ENCODE measurements at places on chromosomes 7 and 10. TPM values are rescaled to one million over a fixed set of nuclear protein-coding genes. Genes with fewer than 3 reads are reported as not detected.
A peak's percentile ranks its signal among the peaks of the same experiment; 100 is the strongest.

- no peak for DNase-seq
- H3K4me1 ChIP-seq: peaks cover 36% of the 10 kb centered on the region
Measured at GRCh38 chr7:47622946-47623640, 41.2 kb upstream of the TNS3 start.

The SLIT1 gene
- total RNA-seq: 0.42 TPM

The TAS2R41 gene
- not detected for total RNA-seq

DNA sequence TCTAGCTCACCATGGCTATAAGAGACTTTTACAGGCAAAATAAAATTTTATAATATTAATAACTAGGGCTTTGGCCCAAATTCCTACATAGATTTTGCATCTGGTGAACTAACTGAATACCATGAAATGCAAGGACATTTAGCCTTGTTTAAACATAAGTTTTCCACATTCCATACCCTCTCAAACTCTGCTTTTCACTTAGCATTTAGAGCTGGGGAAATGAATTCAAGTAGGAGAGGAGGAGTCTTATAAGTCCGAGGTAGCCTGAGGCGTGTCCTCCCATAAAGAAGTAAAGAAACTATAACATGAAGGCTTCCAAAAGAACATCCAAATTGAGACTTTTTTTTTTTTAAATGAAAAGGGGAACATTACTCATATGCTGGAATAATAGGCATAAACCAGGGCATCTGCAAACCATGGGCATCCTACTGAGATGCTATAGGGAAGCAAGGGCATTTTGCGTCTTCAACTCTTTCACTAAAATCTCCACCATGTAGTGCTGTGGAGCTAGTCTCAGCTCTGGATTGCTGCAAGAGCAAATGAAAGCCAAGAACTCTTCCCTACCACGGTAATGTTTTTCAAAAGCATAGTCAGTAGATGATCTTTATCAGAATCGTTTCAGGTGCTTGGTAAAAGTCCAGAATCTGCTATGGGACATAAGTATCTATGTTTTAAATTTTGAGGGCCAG lies 79.1 kb downstream of the PALS2 start:
- no peak for DNase-seq
- no peak overlapping the region for H3K4me3 ChIP-seq
- H3K4me1 ChIP-seq: no peaks in the 10 kb centered on the region
- H3K27ac ChIP-seq: no peak overlapping the region
- H3K36me3 ChIP-seq: no peaks in the 10 kb centered on the region
- no peaks in the 10 kb centered on the region for H3K27me3 ChIP-seq

GRCh38 chr10:1102416-1102815 lies 46.2 kb downstream of the WDR37 start:
- H3K27ac ChIP-seq: no peak overlapping the region
- H3K36me3 ChIP-seq: peaks cover 45% of the 10 kb centered on the region
- H3K4me3 ChIP-seq: no peak overlapping the region

DNA sequence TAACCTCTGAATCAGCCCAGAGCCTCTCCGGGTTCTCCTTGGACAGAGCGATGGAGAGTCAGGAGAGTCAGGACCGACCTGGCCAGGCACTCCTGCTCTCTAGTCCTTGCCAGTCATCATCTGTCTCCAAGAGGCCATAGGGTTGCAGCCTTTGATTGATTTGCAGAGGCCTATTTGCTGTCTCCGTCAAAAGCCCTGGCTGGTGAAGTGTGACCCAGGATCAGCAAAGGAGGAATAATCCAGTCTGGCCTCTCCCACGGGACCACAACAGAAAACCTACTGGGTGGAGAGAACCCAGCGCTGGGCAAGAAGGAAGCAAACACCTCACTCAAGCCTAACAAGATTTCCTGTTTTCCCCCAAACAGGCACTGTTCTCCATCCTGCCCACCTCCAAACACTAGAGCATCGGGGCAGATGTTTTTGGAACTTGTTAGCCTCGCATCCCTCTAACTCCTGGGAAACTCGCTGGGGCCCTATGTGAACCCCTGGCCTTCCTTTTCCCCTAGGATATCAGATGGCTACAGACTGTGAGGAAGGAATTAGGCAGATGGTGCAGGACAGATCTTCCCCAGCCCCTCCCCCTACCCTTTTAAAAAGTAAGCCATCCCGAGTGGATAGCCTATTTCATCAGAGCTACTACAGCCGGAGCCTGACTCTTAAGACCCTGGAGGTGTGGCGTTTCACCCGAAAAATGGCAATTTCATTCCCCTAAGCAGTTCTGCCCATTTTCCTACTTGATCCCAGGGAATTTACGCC lies 54.3 kb downstream of the PODXL start:
- peak overlapping the region; percentile 58 for H3K27ac ChIP-seq
- no peak for DNase-seq
- H3K4me3 ChIP-seq: no peak overlapping the region
- peaks cover 30% of the 10 kb centered on the region for H3K36me3 ChIP-seq

DNA sequence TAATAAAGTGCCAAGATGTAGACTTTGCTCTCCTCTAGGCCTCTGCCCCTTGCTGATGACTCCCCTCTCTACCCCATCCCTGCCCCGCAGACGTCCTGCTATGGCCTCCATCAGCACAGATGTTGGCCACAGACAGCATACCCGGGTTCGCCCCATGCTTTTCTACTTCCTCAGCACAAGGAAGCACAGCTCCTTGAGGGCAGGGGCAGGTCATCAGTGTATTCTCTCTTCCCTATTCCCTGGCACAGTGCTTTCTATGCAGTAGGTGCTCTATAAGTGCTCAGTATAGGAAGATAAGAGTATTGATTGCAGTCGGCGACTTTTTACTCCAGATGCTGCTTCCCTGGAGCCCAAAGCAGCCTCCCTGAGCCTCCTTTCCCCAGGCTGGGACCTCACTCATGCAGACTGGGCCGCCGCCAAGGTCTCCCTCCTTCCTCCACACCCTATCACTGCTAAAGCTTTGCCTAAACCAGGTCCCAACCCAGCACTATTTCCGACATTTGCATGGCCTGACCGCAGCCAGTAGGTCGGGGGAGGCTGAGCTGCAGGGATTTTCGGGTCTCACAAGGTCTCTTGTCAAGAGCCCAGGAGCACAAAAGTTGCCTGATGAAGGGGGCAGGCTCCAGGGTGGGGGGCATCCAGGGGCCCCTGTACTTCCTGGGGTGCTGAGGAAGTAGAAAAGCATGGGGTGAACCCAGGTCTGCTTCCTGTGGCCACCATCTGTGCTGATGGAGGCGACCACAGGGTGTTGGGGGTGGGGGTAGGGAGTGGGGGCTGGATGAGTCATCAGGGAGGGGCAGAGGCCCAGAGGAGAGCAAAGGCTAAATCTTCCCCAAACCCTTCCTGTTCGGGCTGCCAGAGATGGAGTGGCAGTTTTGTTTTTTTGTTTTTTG lies 8.0 kb downstream of the CALHM3 start:
- peak overlapping the region; percentile 52 for H3K27ac ChIP-seq
- no peaks in the 10 kb centered on the region for H3K4me1 ChIP-seq
- H3K27me3 ChIP-seq: no peaks in the 10 kb centered on the region
- no peak overlapping the region for H3K4me3 ChIP-seq

The PLCE1 gene
- 23.7 TPM for total RNA-seq

DNA sequence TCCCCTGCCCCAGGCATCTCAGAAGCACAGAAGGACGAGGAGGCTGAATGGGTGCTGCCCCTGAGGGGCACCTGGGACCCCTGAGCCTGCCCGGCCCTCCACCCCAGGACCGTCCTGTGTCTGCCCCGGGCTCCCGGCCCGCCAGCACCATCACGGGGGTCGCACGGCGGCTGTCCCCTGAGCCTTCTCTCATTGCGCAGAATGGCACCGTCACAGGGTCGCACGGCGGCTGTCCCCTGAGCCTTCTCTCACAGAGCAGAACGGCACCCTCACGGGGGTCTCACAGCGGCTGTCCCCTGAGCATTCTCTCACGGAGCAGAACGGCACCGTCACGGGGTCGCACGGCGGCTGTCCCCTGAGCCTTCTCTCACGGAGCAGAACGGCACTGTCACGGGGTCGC lies 31.5 kb downstream of the FAM20C start:
- H3K27me3 ChIP-seq: no peaks in the 10 kb centered on the region
- H3K4me3 ChIP-seq: no peak overlapping the region
- H3K27ac ChIP-seq: peak overlapping the region; percentile 35
- peaks cover 26% of the 10 kb centered on the region for H3K4me1 ChIP-seq

DNA sequence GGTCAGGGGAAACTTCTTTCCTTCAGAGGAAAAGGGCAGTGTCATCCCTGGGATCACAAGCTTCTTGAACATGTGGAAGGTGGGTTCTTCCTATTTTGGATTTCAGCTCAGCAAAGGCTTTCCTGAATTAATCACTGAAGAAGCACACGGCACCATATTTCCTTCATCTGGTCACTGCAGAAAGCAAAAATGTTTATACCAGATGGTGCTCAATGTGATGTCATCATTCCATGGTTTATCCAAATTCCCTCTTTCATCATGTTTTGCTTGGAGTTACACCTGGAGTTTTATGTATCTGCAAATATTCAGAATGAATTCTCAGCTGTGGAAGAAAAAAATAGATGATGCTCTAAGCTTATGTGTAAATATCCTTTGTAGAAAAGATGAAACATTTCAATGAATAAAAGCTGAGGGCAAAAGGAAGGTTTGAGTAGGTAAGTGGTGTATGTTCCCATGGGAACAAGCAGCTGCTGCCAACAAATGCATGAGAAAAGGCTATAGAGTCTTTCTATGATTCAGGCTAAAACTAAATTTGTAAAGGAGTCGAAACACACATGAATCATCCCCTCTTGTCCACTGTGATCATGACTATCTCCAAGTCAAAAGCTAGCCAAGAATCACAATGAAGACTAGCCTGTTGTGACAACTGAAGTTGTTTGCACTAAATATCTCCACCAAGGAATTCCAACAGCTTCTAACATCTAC lies 26.9 kb upstream of the BPGM start:
- H3K36me3 ChIP-seq: no peaks in the 10 kb centered on the region
- DNase-seq: no peak
- H3K4me3 ChIP-seq: no peak overlapping the region

- no peak overlapping the region for H3K4me3 ChIP-seq
- no peaks in the 10 kb centered on the region for H3K27me3 ChIP-seq
- H3K4me1 ChIP-seq: peaks cover 32% of the 10 kb centered on the region
- H3K36me3 ChIP-seq: no peaks in the 10 kb centered on the region
- peak overlapping the region; percentile 76 for H3K27ac ChIP-seq
- DNase-seq: no peak
Measured at GRCh38 chr10:122181876-122182275, 89.2 kb upstream of the BTBD16 start.

DNA sequence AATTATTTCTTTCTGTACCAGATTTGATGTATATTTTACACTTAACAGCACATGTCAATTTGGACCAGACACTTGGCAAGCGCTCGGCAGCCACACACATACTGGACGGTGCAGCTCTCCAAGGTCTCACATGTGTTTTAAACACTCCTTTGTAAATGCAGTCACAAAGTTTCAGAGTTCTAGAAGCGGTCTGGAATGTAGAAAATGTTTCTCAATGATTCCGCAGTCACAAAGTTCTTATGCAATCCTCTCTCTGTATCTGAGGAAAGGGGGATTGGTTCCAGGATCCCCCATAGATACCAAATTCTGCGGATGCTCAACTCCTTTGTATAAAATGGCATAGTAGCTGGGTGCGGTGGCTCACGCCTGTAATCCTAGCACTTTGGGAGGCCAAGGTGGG lies 253.0 kb upstream of the GRB10 start:
- peaks cover 29% of the 10 kb centered on the region for H3K4me1 ChIP-seq
- H3K27me3 ChIP-seq: no peaks in the 10 kb centered on the region
- no peak overlapping the region for H3K27ac ChIP-seq
- peaks cover 4% of the 10 kb centered on the region for H3K36me3 ChIP-seq
- no peak for DNase-seq

DNA sequence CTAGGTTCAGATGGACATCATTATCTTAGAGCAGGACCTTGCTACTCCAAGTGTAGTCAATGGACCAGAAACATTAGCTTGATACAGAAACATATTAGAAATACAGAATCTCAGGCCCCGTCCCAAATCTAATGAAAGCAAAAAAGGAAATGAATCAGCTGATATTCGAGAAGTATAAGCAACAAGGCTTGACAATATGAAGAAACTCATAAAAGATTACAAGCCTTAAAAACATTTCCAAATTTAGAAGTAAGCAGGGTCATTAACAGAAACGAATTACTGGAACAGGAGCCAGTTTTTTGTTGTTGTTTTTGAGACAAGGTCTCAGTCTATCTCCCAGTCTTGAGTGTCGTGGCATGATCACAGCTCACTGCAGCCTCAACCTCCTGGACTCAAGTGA lies 40.5 kb upstream of the GSAP start:
- H3K27ac ChIP-seq: no peak overlapping the region
- H3K36me3 ChIP-seq: no peaks in the 10 kb centered on the region
- no peaks in the 10 kb centered on the region for H3K27me3 ChIP-seq
- H3K4me1 ChIP-seq: peaks cover 14% of the 10 kb centered on the region

- no peaks in the 10 kb centered on the region for H3K27me3 ChIP-seq
- DNase-seq: no peak
- H3K4me1 ChIP-seq: peaks cover 5% of the 10 kb centered on the region
- H3K36me3 ChIP-seq: no peaks in the 10 kb centered on the region
Measured at GRCh38 chr10:62594093-62594520, 210.4 kb upstream of the ADO start.

DNA sequence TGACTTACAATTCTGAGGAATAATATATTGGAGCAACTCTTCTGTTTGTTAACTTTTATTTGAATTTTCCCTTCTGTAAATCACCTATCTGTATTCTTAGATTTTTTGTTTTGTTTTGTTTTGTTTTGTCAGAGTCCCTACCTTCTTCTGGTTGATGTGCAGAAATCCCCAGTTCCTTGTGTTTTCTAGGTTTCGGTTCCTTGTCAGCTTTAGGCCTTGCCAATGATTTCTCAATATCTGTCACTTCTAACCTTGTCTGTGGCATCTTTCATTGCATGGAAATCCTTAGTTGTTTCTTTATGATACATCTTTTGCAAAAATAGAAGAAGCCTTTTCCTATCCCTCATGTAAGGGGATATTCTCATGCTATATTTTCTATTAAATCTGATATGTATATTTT lies 21.7 kb upstream of the ST8SIA6 start:
- no peak overlapping the region for H3K4me3 ChIP-seq
- no peaks in the 10 kb centered on the region for H3K36me3 ChIP-seq
- H3K27me3 ChIP-seq: peaks cover 5% of the 10 kb centered on the region
- no peak for DNase-seq
- H3K27ac ChIP-seq: no peak overlapping the region

DNA sequence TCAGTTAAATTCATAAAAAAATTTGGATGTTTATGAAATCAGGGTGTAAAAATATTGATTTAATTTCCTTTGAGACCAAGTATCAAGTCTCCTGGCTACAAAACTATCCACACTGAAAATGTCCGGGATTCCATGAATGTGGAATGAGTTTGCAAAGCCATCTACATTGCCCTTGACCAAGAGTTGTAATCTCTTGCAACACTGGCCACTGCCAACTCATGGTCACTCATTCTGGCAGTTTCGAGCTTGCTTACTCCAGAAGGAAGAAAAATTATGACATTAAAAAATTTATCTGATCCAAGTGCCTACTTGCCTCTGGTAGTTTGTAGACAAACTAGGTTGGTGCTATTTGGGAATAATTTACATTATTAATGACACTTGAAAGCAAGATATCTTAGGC lies 84.2 kb downstream of the NPY start:
- no peaks in the 10 kb centered on the region for H3K4me1 ChIP-seq
- no peak for DNase-seq
- H3K27ac ChIP-seq: no peak overlapping the region
- no peaks in the 10 kb centered on the region for H3K36me3 ChIP-seq
- H3K27me3 ChIP-seq: no peaks in the 10 kb centered on the region

- no peak overlapping the region for H3K4me3 ChIP-seq
- peak; percentile 74 for DNase-seq
- H3K36me3 ChIP-seq: no peaks in the 10 kb centered on the region
- no peaks in the 10 kb centered on the region for H3K4me1 ChIP-seq
Measured at GRCh38 chr10:128867819-128868218, 599.2 kb upstream of the MGMT start.

Measured in esophagus muscularis mucosa (tissue), 4 donors.